HepG2 (cell line): ENCODE measurements at places on chromosomes 1 and 21.

GRCh38 chr1:115041654-115042053 lies 12.0 kb downstream of the TSHB start:
- peak; percentile 59 for DNase-seq

- DNase-seq: no peak
Measured at GRCh38 chr1:207747627-207748492, 4.0 kb upstream of the CD46 start.

DNA sequence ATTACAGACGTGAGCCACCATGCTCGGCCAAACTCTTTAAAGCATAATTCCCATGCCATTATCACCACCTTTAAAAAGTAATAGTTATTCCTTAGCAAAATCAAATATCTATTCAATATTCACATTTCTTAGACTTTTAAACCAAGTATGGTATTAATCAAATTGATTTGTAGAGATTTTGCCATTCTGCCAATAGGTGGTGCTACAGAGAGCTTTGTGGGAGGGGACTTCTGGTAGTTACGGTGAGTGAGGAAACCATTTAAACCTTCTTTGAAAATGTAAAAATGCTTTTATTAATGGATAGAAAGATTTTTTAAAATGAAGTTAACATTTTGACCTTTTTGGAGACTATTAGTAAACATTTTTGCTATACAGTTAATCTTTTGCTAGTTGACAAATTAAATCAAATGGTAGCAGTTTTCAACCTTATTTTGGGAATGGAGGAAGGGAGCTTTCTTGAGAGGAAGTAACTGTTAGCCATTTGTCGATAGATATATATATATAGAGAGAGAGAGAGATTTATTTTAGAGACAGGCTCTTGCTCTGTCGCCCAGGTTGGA lies 19.3 kb downstream of the IARS2 start:
- peak; percentile 30 for DNase-seq

DNA sequence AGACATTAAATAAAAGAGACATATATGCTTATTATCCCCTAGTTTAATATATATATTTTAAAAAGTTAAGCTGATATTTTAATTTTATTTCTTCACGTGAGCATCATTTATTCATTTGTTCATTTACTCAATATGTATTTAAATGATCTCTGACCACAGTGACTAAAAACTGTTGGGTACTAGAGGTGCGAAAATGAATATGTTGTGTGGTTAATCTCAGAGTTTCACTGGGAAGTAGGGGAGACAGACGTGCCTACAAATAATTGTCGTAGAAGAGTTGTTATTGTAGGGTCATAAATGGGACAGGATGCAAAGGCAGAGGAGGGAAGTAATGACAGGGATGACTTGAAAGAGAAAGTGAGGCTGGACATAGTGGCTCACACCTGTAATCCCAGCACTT lies 213.0 kb upstream of the CACYBP start:
- DNase-seq: no peak

DNA sequence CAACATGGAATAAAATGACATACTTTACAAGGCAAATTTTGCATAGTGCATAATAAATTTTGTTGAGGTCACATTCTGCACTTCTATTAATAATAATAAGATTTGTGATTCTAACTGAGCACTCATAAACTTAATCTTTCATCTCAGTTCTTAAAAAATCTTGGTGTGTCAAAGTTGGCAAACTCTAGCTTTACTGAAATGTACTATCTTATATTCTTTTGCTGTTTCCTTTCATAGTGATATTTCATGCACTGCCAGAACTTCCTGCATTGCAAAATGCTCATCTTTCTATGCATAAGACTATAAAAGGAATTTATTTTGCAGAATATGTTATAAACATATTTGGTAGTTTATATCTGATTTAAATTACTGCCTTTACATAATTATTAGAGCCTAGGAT lies 797.6 kb downstream of the ADGRL2 start:
- no peak for DNase-seq

DNA sequence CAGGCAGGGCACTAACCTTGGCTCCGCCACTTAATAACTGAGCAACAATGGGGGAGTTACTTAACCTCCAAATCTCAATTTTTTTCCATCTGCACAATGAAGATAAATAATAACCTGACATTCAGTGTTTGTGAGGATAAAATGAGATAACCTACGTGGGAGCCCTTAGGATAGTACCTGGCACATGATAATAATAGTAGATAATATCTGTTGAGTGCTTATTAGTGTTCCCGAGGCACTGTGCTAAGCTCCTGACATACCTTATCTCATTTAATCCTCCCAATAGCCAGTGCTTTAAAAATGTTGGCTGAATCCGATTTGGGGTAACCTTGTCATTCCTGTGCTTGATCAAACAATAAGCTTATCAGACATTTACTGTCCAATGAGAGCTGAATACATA lies 128.7 kb upstream of the UBE2U start:
- no peak for DNase-seq
